CD4-positive, alpha-beta T cell treated with Interleukin-6 for 4 hours (primary cell): ENCODE measurements at places on chromosomes 11 and 22.

- no peak for DNase-seq
These were observed 48.9 kb downstream of the CEP164 start for GRCh38 chr11:117376517-117376916.

- no peak for DNase-seq
These were observed 19.2 kb downstream of the NECTIN1 start for GRCh38 chr11:119709638-119710346.

GRCh38 chr11:104442321-104442720, 278.4 kb upstream of the PDGFD start:
- no peak for DNase-seq

DNA sequence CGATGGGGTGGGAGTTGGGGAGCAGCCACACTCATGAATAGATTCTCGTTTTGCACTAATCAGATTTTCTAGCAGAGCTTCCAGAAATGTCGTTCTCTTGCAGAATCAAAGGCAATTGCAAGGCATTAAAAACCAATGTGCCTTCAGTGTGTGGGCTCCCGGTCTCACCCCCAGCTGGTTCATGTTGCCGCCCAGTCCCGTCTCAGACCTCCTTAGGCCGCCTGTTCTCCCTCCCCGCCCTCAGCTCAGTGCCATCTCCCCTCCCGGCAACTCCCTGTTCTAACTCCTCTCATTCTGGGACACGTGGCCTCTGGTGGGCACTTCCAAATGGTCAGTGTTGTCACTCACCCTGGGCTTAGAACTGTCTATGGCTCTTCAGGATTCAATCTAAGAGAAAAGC, 42.5 kb upstream of the SMIM38 start:
- no peak for DNase-seq

- no peak for DNase-seq
These were observed 81.6 kb downstream of the PDHX start for GRCh38 chr11:34997952-34998528.

- DNase-seq: no peak
These were observed 31.2 kb upstream of the ETS1 start for GRCh38 chr11:128618603-128619002.

GRCh38 chr22:30288419-30289140, 725 bp downstream of the CASTOR1 start:
- no peak for DNase-seq

DNA sequence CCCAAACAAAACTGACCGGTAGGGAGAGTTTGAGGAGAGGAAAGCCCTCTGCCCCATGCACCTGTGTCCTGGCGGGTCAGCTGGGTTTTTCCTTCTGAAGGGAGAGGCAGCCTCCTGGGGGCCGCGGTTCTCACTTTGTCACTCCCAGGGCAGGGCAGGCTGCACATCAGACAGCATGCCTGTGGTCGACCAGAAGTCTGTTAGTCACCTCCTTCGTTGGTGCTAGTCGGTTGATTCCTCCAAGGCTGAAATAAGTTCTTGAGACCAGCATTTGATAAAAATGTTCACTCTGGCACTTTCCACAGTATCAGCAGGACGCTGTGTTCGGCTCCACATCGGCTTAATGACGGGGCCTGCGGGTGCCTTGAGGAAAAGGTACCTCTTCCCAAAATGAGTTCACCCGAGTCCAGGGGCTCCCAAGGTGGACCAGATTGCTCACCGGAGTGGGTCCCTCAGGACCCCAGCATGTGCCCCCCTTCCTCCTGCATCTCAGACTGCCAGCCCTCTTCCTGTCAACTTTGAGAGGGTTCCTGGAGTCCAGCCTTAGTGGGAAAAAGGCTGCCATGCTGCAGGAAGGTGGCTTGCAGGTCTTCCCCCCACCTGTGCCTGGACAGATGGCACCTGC, 373.7 kb upstream of the B3GAT1 start:
- no peak for DNase-seq

GRCh38 chr11:47904808-47905207, 56.7 kb upstream of the NUP160 start:
- DNase-seq: no peak

GRCh38 chr11:119626871-119627270, 102.1 kb downstream of the NECTIN1 start:
- DNase-seq: no peak

DNA sequence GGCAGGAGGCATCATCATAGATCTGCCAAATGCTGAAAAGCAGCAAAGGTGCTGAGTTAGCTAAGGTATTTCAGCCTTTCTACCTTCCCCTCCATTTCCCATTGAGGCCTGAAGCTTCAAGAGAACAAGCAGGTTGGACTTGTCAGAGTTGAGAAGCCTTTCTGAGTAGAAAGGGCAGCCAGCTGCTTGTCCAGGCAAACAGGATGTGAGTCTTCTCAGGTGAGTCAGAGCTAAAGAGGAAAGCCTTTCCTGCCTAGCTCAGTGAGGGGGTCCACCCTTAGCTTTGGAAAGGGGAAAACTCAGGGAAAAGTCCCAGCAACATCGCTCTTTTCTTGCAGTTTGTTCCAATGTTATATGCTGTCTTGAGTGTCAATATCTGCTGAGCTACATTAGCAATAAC, 13.2 kb upstream of the MPZL2 start:
- DNase-seq: peak; percentile 15

DNA sequence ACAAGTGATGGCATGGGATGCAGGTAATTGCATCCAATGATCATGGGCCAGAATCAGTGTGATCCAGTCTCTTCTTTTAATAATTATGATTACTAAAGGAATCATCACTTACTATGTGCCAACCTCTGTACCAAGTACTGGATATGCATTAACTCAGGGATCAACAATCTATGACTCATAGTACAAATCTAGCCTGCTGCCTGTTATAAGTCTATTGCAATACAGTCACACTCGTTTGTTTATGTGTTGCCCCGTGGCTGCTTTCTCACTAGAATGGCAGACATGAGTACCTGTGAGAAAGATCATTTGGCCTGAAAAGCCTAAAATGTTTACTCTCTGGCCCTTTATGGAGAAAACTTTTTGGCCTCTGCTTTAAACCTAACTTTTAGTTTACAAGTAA, 45.0 kb downstream of the OR6Q1 start:
- DNase-seq: no peak

- no peak for DNase-seq
These were observed 5.1 kb upstream of the INTS4 start for GRCh38 chr11:77999446-78000030.

DNA sequence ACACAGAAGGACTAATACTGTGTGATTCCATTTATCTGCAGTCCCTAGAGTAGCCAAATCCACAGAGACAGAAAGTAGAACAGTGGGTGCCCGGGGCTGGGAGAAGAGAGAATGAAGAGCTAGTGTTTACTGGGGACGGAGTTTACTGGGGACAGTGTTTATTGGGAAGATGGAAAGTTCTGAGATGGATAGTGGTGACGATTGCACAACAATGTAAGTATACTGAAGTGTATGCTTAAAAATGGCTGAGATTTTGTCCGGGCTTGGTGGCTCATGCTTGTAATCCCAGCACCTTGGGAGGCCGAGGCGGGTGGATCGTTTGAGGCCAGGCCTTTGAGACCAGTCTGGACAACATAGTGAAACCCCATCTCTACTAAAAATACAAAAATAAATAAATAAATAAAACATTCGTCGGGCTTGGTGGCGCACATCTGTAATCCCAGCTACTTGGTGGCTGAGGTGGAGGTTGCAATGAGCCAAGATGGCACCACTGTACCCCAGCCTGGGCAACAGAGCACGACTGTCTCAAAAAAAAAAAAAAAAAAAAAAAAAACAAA, 132.4 kb downstream of the CTTN start:
- no peak for DNase-seq

DNA sequence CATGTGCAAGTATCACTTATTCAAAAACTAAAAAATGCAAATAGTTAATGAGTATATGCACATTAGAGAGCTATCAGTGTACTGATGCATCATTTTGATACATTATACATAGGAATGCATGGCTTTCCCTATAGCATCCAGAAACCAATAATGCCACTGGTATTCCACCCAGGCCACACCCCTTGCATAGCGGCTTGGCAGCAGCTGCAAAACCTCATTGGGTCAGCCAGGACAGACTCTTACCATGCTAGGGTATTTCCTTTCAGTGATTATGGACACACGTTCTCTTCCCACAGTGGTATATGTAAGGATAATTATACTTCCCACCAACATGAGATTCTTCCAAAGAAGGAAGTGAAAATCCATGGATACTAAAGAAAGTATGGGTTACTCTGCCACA, 145.9 kb upstream of the PITPNB start:
- no peak for DNase-seq

DNA sequence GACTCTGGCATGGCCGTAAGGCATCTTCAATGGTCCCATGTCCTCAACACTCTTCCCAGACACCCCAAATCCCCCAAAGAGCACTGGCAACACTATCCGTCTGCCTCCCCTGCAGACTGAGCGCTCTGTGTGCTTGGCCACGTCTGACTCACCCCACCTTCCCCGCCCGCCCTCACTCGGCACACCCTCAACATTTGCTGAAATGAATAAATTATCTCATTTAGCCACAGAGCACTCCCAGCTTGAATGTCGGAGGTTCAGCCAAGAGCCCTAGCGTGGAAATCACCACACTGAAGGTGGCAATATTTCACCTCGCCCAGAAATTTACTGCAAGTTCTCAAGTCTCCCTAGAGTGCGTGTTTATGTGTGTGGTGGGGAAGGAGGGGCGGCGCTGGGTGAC, 46.6 kb upstream of the TCF20 start:
- DNase-seq: peak; percentile 59

DNA sequence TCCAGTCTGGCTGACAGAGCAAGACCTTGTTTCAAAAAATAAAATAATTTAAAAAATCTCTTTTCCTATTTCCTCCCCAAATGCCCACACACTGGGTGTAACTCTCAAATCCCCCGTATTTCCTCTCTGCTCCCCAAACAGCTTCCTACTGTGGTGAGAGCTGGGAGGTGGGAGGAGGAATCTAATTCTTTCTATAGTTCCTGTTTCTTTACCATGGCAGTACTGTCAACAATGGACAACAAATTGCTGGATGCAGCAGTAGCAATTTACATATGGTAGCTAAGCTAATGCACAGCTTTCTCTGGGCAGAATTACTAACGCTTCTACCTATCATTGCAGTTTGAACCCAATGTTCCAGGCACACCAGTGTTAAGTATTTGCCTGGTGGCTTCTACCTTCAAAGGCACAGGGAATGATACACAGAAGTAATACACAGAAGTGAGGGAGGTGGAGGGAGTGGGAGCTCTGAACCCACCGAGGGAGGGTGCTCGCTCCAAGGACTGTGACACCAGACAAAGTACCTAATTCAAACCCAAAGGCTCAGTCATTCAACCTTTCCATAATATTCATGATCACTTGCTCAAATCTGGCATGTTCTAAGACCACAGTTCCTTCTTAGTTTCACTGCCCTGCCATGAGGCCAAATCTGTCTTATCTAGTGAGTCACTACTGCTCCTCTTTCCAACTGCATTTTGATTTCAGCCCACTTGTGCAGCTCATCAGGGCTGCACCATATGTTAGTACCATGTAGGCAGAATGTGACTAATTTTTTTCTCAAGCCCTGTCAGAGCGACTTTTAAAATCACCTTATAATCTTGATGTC, 37.9 kb downstream of the CELF1 start:
- peak; percentile 15 for DNase-seq

GRCh38 chr22:48396785-48397530, 1430.7 kb downstream of the BRD1 start:
- no peak for DNase-seq

DNA sequence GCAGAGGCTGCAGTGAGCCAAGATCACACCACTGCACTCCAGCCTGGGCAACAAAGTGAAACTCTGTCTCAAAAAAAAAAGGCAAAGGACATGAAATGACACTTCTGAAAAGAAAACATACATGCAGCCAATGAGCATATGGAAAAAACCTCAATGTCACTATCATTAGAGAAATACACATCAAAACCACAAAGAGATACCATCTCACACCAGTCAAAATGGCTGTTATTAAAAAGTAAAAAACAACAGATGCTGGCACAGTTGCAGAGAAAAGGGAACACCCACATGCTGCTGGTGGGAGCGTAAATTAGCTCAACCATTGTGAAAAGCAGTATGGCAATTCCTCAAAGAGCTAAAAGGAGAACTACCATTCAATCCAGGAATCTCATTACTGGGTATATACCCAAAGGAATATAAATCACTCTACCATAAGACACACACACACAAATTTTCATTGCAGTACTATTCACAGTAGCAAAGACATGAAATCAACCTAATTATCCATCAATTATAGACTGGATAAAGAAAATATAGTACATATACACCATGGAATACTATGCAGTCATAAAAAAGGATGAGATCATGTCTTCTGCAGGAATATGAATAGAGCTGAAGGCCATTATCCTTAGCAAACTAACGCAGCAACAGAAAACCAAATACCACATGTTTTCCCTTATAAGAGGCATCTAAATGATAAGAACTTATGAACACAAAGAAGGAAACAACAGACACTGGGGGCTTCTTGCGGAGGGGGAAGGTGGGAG, 15.7 kb upstream of the C11orf58 start:
- no peak for DNase-seq

DNA sequence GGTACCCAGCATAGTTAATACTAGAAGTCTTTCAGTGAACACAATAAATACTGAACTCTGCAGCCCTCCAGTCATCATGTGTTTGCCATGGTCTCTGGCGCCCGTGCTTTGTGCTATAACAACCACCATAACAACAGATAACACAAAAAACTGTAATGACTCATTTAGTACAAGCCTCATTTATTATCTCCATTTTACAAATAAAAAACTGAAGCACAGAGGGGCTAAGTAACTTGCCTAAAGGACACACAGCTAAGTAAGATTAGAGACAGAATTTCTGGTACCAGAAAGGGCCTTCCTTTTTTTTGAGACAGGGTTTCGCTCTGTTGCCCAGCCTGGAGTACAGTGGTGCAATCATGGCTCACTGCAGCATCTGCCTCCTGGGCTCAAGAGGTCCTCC, 19.5 kb downstream of the RBFOX2 start:
- DNase-seq: no peak

DNA sequence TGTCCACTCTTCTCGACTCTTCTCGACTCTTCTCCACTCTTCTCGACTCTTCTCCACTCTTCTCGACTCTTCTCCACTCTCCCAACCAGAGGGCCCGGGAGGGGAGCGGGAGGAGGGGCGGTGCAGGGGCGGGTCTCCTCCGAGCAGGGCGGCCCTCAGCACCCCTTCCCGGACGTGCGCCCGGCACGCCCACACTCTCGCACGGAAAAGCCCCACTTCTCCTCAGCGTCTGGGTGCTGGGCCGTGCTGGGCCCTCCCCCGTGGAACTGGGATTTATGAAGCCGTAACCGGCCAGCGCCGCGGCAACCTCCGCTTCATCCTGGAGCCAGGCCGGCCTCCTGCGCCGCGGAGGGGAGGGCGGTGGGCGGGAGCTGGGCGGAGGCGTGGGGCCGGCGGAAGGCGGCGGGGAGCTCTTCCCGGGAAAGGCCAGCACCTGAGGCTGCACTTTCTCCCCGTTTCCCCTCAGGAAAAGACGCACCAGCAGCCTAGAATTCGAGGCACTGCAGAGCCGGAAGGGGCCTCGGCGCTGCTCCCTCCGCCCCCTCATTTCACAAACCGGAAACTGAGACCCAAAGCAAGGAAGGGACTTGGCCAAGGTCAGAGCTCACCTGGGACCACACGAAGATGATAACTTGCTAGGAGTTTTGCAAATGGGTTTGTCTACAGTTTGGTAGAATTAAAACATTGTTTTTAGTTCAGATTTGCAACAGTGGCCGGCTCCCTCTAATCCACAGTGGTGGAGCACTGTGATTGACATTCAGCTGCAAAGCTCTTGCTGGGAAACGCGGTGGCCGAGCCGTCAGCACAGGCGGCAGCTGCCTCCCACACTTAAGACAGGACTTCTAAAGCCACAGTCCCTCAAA, 31.6 kb upstream of the JAM3 start:
- DNase-seq: peak; percentile 78

- DNase-seq: no peak
These were observed 5.8 kb upstream of the TAGLN start for GRCh38 chr11:117193130-117194020.
